ENCODE measurements at places on chromosomes 3 and 15.

DNA sequence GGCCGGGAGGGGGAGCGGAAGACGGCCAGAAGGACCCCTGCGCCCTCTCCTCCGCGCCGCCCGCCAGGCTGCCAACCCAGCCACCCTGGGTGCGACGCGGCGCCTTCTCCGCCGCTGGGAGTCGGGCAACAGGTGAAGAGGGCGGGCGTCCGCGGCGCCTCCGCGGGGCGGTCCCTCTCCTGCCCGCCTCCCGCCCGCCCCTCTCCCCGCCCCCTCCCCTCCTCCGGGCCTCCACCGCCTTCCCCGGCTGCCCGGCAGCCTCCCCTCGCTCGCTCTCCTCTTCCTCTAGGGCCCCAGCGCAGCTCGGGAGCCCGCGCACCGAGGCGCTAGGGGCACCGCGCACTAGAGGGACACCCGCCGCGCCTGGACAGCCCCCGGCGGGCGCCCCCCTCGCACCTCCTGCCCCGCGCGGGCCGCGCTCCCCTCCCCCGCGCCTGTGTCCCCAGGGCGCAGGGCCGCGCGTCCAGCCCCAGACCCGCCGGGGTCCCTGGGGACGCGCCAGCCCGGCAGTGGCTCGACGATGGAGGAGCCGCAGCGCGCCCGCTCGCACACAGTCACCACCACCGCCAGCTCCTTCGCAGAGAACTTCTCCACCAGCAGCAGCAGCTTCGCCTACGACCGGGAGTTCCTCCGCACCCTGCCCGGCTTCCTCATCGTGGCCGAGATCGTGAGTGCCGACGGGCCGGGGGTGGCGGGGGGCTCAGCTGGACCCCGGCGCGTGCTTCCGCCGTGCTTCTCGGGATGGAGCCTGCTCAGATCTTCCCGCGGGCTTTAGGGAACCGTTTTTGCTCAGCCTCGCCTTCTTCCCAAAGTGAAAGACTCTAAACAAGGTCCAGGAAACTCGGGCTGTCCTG lies at the start of gene CMTM8:
Gene CMTM8 (plus strand): TSS at position 228 of the 854 bp plus-strand sequence. CDS start 293 bp downstream, at position 521.
- peak; percentile 72 for DNase-seq

- DNase-seq = peak; percentile 18
Observed at GRCh38 chr3:194487289-194488054, 670 bp upstream of the ATP13A3 start.

DNA sequence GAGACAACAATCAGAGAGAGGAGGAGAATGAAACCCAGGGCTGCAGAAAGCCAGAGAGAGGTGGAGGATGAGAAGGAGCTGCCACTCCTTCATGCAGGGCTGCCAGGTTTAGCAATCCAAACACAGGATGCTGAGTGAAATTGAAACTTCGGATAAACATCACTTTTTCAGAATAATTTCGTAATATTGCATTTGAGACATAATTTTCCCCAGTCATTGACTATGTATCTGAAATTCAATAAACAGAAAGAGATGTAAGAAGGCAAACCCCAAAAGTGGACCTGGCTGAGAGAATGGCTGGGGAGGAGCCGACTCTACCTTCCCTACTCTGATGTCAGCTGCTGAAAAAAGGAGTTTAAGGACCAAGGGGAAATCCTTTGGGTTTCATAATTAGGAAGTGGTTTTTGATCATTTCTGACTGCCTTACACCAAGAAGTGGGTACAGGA lies 33.8 kb downstream of the SLC9A9 start:
- no peak for DNase-seq

- DNase-seq = no peak
Observed at GRCh38 chr3:96202181-96202580, 612.2 kb upstream of the EPHA6 start.

GRCh38 chr3:183253528-183254486 lies 754 bp downstream of the B3GNT5 start:
- no peak for DNase-seq

GRCh38 chr3:194092881-194093301 lies 43.1 kb upstream of the HES1 start:
- DNase-seq = no peak

DNA sequence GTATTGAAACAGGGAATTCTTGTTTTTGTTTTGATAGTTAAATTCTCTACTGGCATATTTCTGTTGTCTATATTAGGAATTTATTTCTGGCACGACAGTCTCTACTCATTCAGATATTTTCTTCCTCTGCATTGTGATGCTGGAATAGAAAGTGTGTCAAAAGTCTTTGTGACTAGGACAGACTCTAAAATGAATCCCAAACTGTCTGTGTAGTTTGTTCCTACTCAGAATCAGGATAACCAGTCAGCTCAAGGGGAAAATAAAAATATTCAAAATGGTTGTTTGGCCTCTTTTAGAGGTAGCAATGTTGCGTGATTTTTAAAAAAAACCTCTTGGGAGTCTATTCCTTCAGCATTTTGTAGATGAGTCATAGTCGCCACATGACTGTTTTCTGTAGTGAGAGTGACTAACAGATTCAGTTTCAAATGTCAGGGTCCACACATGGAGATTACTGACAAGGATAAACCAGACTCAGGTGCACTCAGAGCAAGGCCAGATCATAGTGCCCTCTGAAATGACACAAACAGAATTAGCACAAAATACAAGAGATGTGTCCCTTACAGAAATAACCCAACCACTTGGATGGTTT lies 13.1 kb downstream of the SLC7A14 start:
- DNase-seq = no peak

DNA sequence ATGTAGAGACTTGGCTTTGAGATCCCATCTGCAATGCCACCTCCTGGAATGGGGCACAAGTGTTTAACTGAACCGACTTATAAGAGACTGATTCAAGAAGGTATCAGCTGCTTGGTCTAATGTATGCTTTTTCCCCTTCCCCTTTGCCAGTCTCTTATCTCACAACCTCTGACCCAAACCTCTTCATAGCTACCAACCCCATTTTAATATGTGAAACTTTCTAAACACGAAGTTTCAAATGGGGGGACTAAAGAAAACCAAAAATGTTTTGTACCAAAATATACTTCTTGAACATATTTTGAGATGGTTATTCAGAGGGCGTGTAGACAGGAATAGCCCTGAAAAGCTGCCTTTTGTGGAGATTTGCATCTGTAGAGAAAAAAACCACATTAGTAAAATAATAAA lies 73.1 kb downstream of the OXSM start:
- DNase-seq = no peak

GRCh38 chr3:168295027-168295426 lies 199.3 kb upstream of the GOLIM4 start:
- no peak for DNase-seq

GRCh38 chr3:45480218-45480617 lies 91.8 kb downstream of the LARS2 start:
- no peak for DNase-seq

GRCh38 chr3:59607656-59608055 lies 557.8 kb upstream of the CFAP20DC start:
- DNase-seq = no peak

GRCh38 chr15:34732430-34732829 lies 22.4 kb downstream of the GJD2 start:
- no peak for DNase-seq

GRCh38 chr3:65674226-65674625 lies 364.5 kb downstream of the MAGI1 start:
- DNase-seq = no peak

DNA sequence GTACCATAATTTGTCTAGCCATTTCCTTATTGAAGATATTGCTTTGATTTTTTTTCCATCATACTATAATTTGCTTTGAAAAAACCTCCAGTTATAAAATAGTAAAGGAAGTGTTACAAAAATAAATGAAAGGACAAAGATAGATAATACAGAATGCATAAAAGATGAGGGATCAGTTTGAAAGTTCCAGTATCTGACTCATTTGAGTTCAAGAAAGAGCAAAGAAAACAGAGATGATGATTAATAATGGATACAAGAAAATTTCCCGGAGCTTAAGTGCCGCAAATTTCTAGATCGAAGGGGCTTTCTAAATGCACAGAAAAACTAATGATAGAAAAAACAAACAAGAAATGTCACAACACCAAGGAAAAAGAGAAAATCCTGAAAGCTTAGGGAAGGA lies 4.3 kb downstream of the WDR48 start:
- DNase-seq = no peak

DNA sequence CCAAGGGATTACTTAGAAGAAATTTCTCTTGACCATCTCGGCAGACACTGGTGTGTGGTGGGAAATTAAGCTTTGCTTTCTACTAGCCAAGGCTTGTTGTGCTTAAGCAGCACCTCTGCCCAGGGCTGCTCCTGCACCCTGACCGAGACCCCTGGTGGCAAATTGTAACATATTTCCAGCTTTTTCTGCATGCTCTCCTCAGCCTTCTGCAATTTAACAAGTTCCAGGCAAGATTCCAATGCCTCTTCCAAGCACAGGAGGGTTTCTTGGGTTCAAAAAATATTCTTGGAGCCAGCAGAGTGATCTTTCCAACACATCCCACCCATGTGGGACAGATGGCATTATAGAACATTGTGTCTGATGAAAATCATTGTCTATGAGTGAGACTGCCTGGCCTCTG lies 210.5 kb downstream of the CLSTN2 start:
- DNase-seq = no peak

DNA sequence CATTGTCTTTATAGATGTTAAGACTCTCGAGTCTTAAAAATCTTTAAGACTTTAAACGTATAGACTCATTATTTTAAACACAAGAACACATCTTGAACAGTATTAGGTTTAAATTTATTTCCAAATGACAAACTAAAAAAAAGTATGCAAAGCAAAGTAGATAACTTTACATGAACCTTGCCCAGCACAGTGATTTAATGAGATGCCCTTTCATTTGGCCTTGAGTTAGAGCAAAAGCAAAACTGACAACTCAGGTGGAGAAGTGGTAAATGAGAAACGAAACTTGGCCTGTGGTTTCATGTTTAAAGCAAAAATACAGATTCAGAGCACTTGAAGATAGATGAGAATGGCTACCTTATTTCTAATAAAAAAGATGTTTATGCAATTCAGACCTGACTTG lies 8.6 kb downstream of the GPR15 start:
- DNase-seq = no peak

GRCh38 chr15:41922353-41922752 lies 28.5 kb upstream of the SPTBN5 start:
- DNase-seq = no peak

DNA sequence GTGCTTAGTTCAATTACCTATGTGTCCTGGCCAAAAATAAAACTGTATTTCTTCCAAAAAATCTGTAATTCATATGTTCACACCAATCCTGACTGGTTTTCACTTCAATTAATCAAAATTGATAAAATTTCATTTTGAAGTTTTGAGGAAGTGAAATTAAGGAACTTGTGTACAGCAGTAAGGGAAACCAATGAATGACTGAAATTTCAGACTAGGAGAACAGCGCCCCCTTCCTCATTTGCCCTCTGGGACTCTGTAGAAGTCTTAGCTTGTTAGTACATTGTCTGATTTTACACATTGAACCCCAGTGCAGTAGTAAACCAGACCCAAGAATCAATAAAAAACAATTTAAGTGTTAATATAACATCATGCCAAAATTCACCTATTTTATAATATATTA lies 495.3 kb upstream of the AGTR1 start:
- DNase-seq = no peak

GRCh38 chr3:49626101-49626581 lies 48.0 kb upstream of the APEH start:
- DNase-seq = no peak

DNA sequence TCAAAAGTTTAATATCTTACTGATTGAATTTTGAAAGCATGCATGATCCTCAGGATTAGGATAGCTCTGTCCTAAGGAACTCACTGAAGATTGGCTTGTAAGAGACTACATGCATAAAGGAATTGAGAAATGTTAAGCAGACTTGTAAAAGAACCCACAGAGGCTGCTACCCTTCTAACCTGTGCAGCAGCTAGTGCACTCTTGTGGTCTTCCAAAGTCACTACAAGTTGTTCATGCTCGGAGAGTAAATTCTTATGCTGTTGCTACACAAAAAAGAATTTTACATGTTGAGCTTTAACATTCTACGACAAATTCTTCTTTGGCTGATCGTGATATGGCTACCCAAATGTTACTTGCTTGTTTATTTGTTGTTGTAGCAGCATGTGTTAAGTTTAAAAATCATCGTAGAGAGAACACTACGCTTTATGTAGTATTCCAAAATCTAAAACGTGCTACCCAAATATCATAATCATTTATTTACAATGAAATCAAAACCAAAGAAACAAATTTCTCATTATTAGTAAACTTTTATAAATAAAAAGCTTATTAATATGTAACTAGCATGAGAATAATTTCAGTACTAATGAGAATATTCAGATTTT lies 55.0 kb downstream of the GOLIM4 start:
- no peak for DNase-seq

DNA sequence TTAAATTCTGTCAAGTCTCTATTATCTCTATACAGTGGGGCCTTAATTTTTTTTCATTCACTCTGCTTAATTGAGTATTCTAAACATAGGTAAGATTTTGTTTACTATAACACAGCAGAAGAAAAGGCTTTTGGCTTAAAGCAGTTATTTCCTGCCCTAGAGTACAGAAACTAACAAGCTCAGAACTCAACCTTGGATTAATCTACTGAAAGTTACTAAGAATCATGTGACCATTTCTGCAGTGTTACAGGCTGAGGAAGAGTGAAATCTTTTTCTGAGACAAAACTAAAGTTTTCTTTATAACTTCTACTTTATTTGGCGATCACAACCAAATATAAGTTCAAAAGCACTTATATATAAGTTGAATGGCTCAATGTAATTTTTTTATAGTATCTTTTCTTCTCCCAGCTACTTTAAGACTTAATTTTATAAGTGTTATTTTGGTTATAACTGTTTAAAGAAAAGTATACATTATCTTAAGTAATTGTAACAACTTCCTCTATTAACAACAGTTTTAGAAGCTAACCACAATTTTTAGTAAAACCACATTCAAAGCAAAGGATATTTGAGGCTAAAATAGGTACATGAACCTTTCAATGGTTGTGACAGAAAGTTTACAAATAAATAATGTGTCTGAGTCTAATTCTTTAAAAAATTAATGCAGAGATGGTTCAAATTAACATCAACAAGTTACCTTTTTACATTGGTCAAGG lies 240.6 kb upstream of the NAALADL2 start:
- DNase-seq = no peak

DNA sequence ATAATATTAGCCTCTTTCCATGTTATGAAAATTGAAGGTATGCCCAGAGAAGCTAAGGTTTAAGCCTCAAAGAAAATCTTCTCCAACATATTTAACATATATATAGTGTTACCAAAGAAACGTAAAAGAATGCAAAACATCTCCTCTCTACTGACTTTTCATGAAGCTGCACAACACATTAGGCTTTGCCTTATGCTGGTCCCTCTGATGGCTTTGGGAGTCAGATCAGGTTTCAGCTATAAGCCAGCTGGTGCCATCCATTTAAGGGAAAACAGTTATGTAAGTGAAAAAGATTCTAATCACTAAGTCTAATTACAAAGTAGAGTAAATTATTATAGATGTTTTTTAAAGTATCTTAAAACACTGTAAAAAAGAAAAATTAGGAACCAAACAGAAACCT lies 410.5 kb downstream of the LSAMP start:
- DNase-seq = no peak

DNA sequence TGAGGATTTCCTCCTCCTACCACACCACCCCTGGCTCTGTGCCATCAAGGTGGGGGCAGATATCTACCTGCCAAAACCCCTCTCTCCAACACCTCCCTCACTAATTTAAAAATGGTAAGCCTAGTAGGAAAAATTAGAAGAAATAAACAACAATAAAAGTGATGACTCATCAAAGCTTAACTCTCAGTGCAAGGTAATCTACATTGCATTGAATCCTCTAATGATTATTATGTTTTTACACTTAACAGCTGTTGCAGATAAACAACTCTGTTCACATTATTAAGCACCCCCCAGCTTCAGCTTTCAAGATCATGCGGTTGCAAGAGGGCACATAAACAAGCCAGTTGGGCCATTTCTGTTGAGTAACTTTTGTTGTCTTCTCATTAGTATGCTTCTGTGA lies 396.1 kb upstream of the ATP11B start:
- DNase-seq = no peak

GRCh38 chr3:194840661-194841514 lies 155.2 kb downstream of the FAM43A start:
- no peak for DNase-seq
